ENCODE measurements at places on chromosomes 2 and 18. TPM values are rescaled to one million over a fixed set of nuclear protein-coding genes. Genes with fewer than 3 reads are reported as not detected.

The UGT1A5 gene
- total RNA-seq: not detected

The GALR1 gene
- total RNA-seq: not detected

The TUBA3E gene
- not detected for total RNA-seq

The RAB27B gene
- total RNA-seq: 0.10 TPM

The DPP10 gene
- total RNA-seq: not detected

DNA sequence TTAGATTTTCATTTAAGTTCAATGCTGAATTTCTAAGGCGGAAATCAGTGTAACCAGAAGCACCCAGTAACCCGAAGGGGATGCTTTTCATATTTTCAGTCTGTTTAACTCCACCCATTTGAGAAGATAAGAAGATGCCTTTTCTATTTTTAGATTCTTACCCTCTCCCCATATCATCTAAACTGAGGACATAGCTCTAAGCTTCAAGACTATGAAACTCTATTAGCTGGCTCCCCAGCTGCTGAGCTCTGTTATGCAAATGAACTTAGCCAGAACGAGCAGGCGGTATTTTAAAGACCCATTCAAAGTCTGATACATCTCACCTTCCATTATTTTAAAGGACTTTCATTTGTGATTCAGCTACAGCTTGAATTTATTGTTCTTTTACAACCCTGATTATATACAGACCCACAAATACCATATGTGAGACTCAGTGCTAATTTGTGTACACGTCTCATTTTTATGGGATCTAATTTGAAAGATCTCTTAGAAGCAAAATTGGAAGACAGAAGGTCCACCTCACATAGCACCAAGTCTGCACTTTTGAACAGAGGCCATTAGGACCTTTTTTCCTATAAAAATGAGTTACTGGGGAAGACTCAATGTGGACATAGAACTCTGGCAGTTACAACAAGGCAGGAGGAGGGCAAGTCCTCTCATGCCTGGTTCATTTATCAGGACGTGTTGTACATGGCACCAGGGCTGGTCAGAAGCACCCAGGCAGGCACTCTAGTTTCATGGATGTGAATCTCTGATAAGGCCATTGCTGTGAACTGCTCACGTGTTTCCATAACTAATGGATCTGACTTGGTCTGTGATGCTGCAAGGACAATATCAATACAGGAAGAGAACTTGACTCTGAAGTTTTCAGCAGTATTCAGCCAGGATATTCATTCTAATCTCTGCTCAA, 16.3 kb downstream of the CDC42EP3 start:
- no peak for DNase-seq

DNA sequence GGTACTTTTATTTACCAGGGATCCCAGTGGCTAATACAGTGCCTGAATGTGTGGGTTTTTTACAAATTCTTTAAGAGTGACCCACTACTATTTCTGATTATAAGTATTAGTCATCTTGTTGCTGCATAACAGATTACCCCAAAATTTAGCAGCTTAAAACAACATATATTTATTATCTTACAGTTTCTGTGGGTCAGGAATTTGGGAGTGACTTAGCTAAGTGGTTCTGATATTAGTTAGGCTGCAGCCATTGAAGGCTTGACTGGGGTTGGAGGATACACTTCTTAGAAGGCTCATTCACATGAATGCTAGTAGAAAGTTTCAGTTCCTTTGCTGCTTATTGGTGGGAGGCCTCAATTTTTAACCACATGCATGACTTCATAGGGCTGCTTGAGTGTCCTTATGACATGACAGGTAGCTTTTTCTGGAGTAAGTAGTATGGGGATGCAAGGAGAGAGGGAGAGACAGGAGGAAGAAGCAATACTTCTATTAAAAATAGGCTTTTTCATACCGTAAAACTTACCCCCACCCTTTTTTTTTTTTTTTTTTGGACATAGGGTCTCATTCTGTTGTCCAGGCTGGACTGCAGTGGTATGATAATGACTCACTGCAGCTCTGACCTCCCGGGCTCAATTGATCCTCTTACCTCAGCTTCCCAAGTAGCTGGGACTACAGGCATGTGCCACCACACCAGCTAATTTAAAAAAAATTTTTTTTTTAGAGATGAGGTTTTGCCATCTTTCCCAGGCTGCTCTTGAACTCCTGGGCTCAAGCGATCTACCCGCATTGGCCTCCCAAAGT, 13.3 kb upstream of the POLE4 start:
- DNase-seq: no peak

DNA sequence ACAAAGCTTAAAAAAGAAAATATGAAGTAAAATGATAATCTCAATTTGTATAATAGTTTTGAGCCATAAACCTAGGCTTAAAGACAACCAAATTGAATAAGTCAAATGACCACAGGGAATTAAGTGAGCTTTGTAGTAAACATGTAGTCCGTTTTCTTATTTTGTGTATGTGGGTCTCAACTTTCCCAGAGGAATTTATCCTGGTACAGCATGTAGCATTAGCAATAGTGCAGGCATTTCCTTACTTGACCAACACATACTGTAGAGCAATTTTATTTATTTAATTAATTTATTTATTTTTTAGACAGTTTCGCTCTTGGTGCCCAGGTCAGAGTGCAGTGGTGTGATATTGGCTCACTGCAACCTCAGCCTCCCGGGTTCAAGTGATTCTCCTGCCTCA, 37.5 kb upstream of the MTCL1 start:
- no peak for DNase-seq

GRCh38 chr18:48360376-48361021, 48.7 kb downstream of the ZBTB7C start:
- DNase-seq: no peak

- DNase-seq: no peak
These were observed 60.6 kb downstream of the VAPA start for GRCh38 chr18:9974279-9974915.

DNA sequence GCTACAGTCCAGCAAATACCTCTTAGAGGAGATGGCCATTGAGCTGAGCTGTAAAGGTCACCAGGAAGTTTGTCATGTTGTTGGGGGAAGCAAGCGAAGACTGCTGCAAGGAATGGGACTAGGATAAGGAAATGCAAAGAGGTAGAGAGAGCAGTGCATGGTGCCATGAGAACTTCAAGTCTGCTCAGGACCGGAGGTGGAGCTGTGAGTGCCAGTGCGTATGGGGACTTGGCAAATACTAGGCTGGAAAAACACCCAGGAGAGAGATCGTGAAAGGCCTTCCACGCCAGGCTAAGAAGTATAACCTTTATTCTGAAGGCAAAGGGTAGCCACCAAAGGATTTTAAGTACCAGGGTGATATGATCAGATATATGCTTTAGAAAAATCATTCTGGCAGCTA, 71.3 kb downstream of the MEIS1 start:
- no peak for DNase-seq

DNA sequence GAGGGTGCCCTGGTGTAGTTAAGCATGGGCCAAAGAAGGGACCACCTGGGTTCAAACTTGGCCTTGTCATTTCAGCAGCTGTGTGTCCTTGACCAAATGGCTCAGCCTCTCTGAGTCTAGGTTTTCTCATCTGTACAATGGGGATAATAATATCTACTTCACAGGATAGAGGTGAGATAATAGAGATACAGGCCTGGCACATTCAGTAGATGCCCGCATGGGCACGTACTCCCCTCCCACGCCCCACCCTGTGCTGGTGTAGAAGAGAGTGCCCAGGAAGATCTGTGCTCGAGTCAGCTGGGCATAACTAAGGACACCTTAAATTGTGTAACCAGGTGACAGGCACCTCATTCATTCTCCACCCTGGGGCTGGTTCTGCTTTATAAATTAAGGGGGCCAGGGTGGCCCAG, 8.4 kb upstream of the TMEM185B start:
- DNase-seq: no peak

- no peak for DNase-seq
These were observed 5.6 kb upstream of the CCDC74B start for GRCh38 chr2:130150181-130151144.

GRCh38 chr2:11980809-11981208, 234.4 kb downstream of the LPIN1 start:
- no peak for DNase-seq

- DNase-seq: no peak
These were observed 89.6 kb downstream of the ITGB1BP1 start for GRCh38 chr2:9333591-9334171.

DNA sequence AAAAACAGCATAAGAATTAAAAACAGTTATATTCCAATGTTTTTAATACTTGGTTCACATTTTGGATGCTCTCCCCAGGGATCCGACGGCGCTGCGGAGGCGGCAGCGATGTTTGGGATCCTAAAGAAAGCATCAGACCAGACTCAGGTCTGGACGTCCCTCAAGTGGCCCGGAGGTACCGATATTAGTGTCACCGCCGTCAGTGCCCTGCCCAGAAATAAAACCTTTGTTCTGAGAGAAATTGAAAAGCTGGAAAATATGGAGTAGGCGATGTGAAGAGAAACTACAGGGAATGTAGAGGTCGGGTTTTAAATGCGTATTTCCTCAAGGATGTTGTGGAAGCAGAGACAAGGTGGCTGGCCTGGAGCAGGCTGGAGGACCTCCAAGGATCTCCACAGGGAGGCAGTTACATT, 683 bp upstream of the TBC1D8 start:
- DNase-seq: no peak

- DNase-seq: no peak
These were observed 39.4 kb downstream of the ACOXL start for GRCh38 chr2:110771547-110772382.

DNA sequence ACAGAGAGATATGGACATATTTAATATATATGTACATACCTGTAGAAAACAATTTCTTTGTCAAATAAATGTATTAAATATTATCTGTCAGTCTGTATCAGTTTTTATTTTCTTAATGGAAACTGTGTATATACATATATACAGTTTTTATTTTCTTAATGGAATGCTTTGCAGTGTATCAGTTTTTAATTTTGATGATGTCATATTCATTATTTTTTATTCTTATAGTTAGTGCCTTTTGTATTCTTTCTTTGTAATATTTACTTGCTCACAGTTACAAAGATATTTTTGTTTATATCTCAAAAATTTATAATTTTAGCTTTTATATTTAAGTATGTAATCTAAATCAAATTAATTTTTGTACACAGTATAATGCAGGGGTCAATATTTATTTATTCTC, 20.6 kb downstream of the KCNH7 start:
- DNase-seq: no peak

GRCh38 chr2:135005753-135006152, 41.5 kb downstream of the MAP3K19 start:
- DNase-seq: no peak

DNA sequence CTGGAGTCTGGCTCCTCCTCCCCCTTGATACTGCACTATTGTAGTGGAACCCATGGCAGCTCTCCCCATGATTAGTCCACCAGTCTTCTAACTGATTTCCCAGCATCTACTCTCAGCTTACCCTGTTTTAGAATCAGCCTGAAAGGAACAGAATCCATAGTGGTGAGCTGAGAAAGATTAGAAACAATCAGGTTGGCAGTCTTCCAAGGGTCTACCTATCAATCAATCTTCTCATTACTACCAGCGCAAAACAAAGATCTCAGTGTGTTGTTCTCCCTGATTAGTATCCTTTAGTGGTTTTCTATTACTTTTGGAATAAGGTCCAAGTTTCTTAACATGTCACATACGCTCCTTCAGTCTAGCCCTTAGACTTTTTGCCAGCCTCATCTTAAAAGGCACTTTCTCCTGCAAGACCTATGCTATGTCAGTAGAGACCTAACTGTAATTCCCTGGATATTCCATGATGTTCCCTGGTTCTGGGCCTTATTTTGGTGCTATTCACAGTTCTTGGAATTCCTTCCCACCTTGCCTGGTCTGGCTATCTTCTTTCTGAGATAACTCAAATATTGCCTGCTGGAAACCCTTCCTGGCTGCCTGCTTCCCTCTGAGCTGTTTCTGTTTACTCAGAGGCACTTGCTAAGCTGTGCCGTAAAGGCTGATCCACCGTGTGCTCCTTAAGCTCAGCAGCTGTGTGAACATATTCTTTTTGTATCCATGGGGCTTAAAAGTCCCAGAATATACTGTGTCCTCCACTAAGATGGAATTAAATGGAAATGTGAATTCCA, 32.6 kb downstream of the LAMA3 start:
- DNase-seq: no peak

DNA sequence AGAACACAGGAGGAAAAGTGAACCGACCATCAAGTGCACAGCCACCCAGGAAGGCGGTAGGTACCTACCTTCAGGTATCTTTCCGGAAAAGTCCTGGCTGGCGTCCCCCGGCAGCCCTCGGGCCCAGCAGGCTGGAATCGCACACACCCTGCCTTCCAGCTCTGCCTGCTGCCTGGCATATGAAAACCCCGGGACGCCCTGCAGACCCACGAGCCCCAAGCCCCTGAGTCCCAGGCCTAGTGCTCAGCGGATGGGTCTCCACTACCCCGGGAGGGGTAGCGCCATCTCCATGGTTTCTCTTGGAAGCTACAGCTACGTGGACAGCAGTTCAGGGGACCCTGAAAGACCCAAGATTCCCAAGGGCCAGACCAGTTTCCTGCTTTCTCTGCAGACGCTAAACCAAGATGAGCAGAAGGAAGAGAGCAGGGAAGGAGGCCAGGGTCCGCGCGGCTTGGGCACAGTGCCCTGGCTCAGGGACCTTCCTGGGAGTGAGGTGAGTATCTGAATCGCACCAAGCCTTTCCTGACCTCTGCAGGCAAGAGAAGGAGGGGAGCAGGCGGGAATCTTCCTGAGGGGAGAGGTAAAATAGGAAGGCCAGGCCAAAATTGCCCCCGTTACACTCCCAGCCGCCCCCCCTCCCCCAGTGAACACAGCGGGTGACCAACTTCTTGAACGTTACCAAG, 80.4 kb downstream of the ARHGEF4 start:
- DNase-seq: no peak

DNA sequence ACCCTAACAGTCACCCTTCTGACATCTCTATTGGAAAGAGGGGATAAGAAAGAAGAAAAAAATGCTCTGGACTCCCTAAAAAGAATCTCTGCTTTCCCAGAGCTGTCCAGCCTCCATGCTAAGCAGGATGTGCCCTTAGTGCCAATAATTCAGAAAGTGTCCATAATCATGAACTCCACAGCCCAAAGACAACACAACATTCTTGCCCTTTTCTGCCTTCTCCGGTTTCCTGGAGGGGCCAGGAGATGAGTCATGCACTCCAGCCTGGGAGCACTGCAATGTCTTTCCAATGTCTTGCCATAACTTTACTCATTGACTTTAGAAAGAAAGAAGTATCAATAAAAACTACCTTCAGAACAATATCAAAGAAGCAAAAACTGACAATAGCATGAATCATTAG, 44.0 kb downstream of the KLF7 start:
- DNase-seq: no peak

DNA sequence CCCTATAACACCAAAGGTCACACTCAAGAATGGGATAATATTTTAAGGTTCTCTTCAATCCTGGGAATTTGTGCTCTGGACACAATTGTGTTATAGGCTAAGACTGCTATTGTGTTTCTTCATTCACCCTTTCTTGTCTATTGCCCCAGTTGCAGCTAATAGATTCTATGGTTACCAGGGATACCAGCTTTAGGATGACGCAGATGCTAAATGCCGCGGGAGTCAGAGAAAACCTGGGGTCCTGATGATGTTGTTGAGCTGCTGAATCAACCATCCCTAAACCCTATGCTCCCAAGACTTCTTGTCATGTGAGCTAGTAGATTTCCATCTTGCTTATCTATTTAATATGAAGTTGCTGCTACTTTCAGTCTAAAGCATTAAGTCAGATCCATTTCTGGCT, 5.4 kb downstream of the CRYGD start:
- DNase-seq: no peak

GRCh38 chr2:143742581-143742980, 613.4 kb downstream of the ARHGAP15 start:
- no peak for DNase-seq

Data from activated T-helper 1 cell treated with anti-CD3 and anti-CD28 coated beads, Interleukin-12 subunit alpha, Interleukin-12 subunit beta, Interleukin-2, Interleukin-4 antibody, amounts not matched to agents 30 ng/mL and 10 ng/mL and 1 ng/mL, durations not matched to agents 14 hours and 24 hours and 36 hours (primary cell).